ENCODE measurements at places on chromosomes 7 and 10. TPM values are rescaled to one million over a fixed set of nuclear protein-coding genes. Genes with fewer than 3 reads are reported as not detected.

Gene MYO1G
- 0.14 TPM for total RNA-seq

Gene SAP25
- not detected for total RNA-seq

Gene CEP41
- 23.5 TPM for total RNA-seq

Gene HOXA4
- not detected for total RNA-seq

Gene MMRN2
- 2.0 TPM for total RNA-seq

Gene TACC2
- 6.8 TPM for total RNA-seq

Gene ZP3
- 0.43 TPM for total RNA-seq

Gene ADARB2
- not detected for total RNA-seq

Gene DKK1
- 101 TPM for total RNA-seq

Gene TMEM26
- 1.1 TPM for total RNA-seq

Gene HOXA7
- 0.44 TPM for total RNA-seq

Gene PHYHIPL
- total RNA-seq = not detected

Gene CLRN3
- total RNA-seq = not detected

Gene PHYH
- 10.0 TPM for total RNA-seq

Gene PAX2
- total RNA-seq = not detected

Gene TRPV5
- total RNA-seq = not detected

Measured in placental pericyte (primary cell).